Heart right ventricle (tissue), 16 donors: ENCODE measurements at places on chromosomes 2 and 18. TPM values are rescaled to one million over a fixed set of nuclear protein-coding genes. Genes with fewer than 3 reads are reported as not detected.

DNA sequence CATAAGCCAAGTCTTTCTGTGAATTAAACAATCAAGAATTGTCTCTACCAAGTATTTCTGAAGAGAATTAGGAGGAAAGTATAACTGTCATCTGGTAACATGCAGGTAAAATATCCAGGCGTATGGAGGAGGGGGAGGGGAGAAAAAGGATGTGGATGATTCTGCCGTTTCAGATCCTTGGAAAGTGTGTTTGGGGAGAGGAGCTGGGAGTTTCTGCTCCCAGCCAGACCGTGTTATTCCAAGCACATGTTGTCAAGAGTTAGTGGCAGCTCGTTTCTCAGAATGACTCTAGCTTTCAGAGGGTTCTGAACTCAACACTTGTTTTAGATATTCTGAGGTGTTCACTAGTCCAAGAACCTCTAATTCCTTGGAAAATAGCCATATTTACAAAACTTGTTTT lies 137.6 kb downstream of the FAM124B start:
- no peak for DNase-seq

DNA sequence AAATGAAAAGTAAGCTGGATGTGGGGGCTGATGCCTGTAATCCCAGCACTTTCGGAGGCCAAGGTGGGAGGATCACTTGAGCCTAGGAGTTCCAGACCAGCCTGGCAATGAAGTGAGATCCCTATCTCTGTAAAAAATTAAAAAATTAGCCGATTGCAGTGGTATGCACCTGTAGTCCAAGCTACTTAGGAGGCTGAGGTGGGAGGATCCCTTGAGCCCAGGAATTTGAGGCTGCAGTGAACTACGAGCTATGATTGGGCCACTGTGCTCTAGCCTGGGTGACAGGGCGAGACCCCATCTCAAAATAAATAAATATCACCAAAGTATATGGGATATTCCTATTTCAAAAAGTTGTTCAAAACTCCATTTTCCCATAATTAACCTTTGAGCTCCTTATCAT lies 101.1 kb upstream of the FZD5 start:
- no peak for DNase-seq

The IL1A gene
- total RNA-seq, result not detected

The WDSUB1 gene
- 9.0 TPM for total RNA-seq

The GPAT2 gene
- 3.3 TPM for total RNA-seq

The ACTG2 gene
- 2.6 TPM for total RNA-seq
